ENCODE measurements at places on chromosomes 5 and 9.

GRCh38 chr5:11385251-11385900 is 518.9 kb downstream of the CTNND2 start:
- no peak for DNase-seq

DNA sequence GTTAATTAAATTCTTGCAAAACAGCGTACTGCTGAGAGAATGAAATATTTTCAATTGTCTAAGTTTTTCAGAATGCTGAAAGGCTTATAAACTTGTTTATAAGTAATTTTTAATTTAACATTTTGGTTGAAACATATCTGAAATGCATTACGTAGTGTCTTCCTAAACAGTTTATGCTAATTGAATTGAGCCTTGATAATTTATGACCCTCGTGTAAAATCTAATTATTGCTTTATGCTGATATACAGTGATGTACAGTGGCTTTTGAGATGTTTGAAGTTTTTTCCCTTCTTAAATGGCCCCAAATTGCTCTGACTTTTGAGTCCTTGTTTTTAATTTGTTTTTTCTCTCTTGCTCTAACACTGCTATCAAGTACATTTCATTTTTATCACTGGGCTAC is 262.7 kb downstream of the FBXL7 start:
- DNase-seq = no peak

GRCh38 chr9:127557466-127557869 is 54.6 kb upstream of the STXBP1 start:
- DNase-seq = peak; percentile 21

- no peak for DNase-seq
Measured at GRCh38 chr5:54756796-54757402, 228.5 kb downstream of the ESM1 start.

DNA sequence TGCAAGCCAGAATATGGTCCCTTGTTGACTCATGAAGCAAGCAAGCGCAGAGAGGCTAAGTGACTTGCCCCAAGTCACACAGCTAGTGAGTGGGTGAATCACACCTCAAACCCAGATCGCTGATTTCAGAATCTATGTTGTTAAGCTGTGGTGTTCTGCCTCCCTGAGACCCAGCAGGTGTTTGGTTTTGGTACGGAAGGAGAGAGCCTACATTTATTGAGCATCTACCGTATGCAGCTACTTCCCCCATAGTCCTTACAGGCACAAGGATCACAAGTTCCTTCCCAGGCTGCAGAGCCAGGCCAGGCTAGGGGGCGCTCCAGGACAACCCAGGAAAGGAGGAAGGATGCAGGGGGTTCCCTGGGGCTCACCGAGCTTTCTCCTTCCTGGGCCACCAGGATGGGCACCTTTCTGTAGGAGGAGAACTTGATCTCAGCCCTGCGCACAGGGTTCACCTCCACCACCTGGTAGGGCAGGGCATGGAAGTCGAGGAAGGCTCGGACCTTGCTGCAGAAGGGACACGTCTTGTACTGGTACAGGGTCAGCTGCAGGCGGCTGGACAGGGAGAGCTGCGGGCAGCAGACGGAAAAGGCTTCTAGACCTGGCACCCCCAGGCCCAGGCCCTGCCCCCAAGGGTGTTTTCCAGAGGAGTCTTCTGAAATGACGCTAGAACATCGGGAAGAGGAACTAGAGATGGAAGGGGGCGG is 2.5 kb downstream of the PTGES2 start:
- peak; percentile 52 for DNase-seq

- DNase-seq = no peak
Measured at GRCh38 chr5:19923742-19924141, 64.3 kb downstream of the CDH18 start.

DNA sequence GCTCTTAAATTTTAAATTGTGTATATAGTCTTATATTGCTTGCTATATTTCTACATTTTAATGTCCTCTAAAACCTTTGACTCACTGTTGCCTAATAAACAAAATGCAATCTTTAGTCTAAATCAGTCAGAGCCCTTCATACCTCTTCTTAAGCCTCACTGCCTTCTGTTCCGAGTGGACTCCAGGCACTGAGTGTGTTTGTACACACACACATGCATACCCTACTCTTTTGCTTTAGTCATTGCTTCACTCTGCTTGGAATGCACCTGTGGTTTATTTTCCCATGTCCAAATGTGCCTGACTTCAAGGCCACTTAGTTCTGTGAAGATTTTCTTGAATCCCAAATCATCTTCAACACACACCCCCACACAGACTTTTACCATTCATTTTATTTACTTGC is 60.9 kb downstream of the SLC12A2 start:
- DNase-seq = no peak

DNA sequence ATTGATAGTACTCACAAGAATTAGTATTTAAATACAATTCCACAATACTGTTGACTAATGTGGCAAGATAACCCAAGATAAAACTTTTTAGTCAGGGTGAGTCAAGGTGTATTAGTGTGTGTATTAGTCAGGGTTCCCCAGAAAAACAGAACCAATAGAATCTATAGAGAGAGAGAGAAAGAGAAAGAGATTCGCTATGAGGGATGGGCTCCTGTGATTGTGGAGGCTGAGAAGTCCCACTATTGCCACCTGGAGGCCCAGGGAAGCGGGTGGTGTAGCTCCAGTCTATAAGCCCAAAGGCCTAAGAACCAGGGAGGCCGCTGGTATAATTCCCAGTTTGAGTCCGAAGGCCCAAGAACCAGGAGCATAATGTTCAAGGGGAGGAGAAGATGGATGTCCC is 10.0 kb upstream of the SHISAL2B start:
- no peak for DNase-seq

GRCh38 chr9:133767008-133767407 is 28.9 kb upstream of the SARDH start:
- no peak for DNase-seq

GRCh38 chr5:107216587-107216986 is 454.1 kb downstream of the EFNA5 start:
- DNase-seq = no peak

DNA sequence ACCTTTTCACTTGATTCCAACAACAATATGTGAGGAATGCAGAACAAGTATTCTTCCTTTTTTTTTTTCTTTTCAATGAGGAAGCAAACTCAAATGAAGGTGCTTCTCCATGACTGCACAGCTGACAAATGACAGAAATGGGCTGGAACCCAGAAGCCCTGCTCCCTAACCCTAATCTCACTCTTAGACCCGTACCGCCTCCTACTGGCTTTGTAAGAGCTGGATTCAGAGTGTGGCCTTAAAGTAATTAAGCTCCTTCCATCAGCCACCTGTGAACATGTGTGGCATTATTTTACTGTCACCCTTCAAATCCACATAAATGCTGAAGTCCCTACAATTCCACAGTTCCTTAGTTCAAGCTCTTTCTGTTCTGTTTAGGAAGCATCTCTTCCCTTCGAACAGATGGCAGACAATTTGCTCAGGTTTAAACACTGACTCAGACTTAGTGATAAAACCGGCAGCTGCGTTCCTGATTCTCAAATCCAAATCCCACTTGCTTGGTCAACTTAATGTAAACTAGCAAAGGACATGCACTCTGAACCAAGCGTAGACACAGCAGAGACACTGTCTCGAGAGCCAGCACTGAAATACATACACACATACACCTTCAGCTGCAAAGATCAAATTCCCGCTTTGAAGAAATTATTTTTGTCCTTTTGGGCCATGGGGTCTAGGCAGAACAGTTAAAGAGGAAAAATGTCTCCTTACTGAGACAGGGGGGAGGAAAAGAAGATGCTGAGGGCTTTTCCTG is 316.7 kb upstream of the TLE4 start:
- no peak for DNase-seq

GRCh38 chr9:117795271-117795670 is 91.1 kb downstream of the TLR4 start:
- DNase-seq = no peak

- DNase-seq = peak; percentile 42
Measured at GRCh38 chr5:55176176-55176818, 3.3 kb upstream of the CDC20B start.

- DNase-seq = no peak
Measured at GRCh38 chr5:130528474-130528873, 624.2 kb downstream of the CHSY3 start.

- no peak for DNase-seq
Measured at GRCh38 chr9:136445799-136446198, 6.2 kb upstream of the INPP5E start.

- DNase-seq = no peak
Measured at GRCh38 chr9:77449240-77450084, 198.7 kb downstream of the GNA14 start.

DNA sequence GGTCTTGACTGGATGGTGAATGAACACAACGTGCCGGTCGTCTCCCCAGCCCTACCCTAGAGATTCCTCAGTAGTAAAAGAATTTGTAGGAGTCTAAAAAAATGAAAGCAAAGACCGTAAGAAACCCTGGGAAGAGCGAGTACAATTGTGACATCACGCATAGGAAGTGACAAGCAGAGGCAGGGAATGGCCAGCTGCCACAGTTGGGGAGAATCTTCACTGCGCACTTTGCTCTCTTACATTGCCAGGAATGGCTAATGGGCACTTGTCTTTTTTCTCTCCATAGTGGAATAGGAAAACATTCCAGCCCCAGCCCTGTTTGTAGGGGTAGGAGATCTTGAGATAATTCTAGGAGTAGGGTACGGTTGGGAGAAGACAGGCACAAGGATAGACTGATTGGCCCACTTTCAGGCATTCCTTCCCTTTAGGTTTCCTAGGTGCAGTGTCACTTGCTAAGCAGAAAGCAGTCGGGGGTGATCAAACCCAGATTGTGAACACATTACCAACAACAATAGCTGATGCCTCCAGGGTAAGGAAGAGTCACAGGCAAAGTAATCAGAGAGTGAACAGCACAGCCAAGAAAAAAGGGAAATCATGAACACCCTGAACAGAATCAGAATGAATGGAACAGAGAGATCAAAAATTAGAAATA is 302.7 kb downstream of the MAN2A1 start:
- DNase-seq = no peak

DNA sequence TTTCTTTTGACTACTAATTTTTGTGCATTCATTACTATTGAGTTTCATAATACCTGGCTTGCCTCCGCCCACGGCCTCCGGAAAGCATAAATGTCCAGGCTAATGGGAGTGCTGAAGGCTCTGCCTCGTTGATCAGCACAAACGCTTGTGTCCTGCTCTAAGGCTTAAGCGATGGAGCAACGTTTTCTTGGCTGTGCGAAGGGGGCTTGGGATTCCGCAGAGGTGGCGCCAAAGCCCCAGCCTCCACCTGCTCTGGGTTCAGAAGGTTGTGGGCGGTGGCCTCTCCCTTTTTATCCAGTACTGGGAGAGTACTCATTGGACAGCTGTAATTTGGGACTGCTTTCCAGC is 19.7 kb downstream of the ANXA2R start:
- DNase-seq = peak; percentile 40

GRCh38 chr5:162514116-162514515 is 446.5 kb downstream of the GABRG2 start:
- no peak for DNase-seq

GRCh38 chr5:158629591-158630312 is 470.0 kb downstream of the EBF1 start:
- DNase-seq = no peak

DNA sequence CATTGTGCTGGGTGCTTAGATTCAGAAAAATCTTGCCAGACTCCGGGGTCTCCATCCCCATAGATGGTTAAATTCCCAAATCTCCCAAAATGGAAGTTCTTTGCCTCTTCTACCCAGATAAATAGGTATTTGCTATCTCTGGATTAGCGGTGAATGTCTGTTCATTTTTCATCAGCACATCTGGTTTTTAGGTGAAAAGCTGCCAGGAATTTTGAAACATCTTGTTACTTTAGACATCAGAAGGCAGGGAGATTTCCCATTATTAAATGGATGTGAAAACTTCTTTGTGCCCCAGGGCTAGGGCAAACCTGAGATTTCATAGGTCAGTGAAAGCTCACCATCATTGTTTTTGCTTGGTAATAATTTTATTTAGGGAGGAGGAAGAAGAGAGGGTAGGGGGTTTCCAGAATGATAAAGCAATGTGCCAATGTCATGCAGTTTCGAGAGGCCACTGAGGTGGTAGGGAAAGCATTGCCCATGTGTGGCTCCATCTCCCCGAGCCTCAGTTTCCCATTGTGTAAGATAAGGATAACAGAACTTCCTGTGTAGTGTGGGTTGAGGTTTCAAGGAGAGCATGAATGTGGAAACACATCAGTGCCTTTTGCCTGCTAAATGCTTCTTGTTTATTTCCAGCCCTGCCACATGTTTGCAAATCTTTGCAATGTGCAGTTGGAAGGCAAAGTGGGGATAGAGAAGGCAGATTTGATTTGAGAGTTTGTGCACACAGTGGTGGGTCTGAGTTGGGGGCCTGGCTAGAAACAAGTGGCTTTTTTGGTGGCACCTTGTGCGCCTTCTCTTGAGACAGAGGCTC is 147.2 kb upstream of the KLF4 start:
- no peak for DNase-seq

- DNase-seq = no peak
Measured at GRCh38 chr9:117414220-117414905, 494 bp downstream of the ASTN2 start.

GRCh38 chr9:108854641-108855528 is 901 bp downstream of the ACTL7B start:
- no peak for DNase-seq

DNA sequence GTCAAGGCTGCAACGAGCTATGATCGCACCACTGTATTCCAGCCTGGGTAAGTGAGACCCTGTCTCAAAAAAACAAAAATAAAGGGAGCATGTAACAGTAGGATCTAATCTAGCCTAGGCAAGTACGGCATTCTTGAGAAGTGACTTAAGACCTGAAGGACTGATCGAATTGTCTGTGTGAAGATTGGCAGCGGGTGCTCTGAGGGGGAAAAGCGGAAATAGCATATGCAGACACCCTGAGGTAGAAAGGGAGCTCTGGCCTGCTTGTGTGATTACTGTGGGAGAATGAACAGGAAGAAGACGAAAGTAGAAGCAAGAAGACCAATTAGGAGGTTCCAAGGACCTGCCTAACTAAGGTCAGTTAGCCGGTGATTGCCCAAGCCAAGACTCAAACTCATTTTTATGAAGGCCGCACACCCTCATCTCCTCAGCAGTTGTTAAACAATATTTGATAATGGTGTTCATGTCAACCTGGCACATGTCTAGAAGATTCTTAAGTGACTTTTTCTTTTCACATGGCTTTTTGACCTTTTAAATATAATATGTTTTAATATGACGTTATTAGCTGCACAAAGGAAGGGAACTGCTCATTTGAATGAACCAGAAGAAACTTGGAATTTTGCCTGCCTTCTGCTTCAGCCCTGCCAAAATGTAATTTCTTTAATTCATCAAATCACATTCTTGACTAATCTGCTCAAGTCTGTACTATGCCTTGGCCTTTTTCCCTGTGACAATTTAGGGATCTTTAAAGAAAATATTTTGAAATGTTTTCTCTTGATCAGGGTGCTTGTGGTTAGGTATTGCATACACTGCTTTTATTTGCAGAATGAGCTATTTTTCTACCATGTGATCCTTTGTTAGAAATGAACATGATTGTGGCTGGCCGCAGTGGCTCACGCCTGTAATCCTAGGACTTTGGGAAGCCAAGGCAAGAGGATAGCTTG is 289.2 kb upstream of the DMRT1 start:
- no peak for DNase-seq

DNA sequence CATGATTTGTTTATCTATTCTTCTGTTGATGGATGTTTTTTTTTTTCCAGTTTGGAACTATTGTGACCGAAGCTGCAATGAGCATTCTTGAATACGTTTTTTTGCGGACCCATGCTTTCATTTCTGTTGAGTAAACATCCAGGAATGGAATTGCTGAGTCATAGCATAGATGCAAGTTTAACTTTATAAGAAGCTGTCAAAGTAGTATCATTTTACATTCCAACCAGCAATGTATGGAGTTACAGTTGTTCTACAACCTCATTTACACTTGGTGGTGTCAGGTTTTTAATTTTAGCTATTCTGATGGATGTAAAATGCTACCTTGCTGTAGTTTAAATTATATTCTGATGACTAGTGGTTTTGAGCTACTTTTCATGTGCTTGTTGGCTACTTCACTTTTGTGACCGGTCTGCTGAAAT is 49.0 kb downstream of the NPR3 start:
- no peak for DNase-seq
